ENCODE measurements at places on chromosomes 4 and X. TPM values are rescaled to one million over a fixed set of nuclear protein-coding genes. Genes with fewer than 3 reads are reported as not detected.

DNA sequence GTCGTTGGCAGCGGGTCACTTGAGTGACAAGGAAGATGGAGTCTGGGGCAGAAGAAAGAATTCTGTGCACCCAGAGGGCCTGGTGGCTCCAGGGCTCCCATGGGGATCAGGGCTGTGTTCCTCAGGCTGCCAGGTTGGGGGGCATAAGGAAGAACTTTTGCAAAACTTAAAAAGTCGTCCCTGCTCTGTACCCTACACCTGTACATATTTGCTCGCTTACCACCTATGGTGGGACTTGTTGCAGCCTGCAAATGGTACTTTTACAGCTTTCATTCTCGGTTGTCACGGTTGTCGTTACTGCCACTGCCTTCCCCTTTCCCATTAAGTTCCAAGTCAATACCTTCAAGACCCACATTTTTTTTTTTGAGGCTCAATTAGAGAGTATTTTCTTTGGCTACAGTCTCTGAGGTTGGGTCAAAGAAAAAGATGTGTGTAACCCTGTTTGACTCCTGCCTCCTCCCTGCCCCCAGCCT, 9.1 kb downstream of the ARX start:
- no peaks in the 10 kb centered on the region for H3K4me1 ChIP-seq
- H3K27ac ChIP-seq, result no peak overlapping the region
- peaks cover 16% of the 10 kb centered on the region for H3K27me3 ChIP-seq

- peak overlapping the region; percentile 61 for H3K4me3 ChIP-seq
- H3K27ac ChIP-seq, result no peak overlapping the region
- no peaks in the 10 kb centered on the region for H3K4me1 ChIP-seq
- DNase-seq, result no peak
- no peaks in the 10 kb centered on the region for H3K27me3 ChIP-seq
Observed at GRCh38 chrX:102745857-102746584, 25.5 kb downstream of the GPRASP3 start.

DNA sequence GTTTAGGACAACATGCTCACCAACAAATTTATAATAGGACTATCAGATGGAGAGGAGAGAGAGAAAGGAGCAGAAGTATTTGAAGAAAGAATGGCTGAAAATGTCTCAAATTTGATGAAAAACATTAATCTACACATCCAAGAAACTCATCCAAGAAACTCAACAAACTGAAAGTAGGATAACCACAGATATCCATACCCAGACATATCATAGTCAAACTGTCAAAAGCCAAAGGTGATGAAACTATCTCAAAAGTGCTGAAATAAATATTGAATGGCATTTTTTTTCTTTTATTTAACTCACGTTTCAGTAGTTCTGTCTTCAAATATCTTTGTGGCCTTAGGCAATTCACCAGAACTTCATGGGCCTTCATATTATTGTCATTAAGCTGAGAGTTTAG, 116.2 kb downstream of the TBC1D19 start:
- H3K4me1 ChIP-seq, result no peaks in the 10 kb centered on the region
- H3K36me3 ChIP-seq, result no peaks in the 10 kb centered on the region
- H3K4me3 ChIP-seq, result no peak overlapping the region

DNA sequence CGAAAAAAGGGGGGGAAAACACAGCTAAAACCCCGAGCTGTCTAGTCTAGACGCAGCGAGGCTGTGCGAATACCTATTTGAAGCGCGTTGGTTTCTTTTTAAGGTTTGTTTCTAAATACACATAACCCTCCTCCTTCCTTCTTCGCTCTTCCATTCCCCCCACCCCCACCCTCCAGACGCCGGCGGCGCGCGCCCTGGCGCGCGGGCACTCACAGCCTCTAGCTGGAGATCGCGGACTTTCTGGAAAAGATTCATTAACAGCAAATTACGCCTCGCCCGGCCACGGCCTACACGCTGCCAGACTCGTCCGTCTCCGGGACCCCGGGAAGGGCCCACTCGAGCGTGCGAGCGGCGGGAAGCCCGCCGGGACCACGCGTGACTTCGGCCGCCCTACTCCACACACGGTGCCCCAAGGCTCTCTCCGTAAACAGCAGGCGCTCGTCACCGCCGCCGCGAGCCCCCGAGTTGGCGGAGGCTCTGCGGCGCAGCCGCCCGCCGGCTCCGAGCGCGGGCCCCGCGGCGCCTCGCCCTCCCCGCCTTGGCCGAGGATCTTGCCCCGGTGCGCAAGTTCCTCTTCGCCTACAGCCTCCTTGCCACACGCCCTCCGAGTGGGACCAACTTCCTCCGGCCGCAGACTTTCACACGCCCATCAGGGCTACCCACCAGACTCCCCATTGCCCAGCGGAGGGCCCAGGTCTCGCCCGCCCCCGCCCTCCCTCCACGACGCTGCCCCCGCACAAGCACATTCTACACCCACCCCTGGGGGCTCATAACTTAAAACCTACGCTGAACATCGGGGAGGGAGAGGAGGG, 2.0 kb downstream of the BCOR start:
- H3K4me3 ChIP-seq, result peak overlapping the region; percentile 53
- H3K27ac ChIP-seq, result peak overlapping the region; percentile 75

NSUN7 gene
- 1.1 TPM for total RNA-seq

SMIM14 gene
- total RNA-seq, result 48.2 TPM

Data from Panc1 (cell line).